ENCODE measurements at places on chromosomes 13 and 19.

- no peak for DNase-seq
Observed at GRCh38 chr19:4390017-4390566, 10.3 kb downstream of the SH3GL1 start.

DNA sequence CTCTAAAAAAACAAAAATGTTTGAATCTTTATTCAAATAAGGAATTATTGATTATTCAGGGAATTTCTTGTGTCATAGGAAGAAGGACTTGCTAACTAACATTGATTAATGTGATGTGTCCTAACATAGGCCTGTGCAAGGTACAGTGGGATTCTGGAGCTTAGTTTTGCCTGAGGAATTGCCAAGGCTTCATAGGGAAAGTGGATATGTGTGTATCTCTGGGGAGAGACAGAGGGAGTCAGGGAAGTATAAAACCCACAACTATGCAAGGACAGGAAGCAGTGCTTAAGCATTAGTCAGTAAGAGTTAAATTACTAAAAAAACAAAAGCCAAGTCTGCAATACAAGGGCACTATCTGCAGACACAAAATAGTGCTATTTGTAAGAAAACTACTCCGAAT, 59.6 kb downstream of the WDFY2 start:
- DNase-seq: no peak

- DNase-seq: peak; percentile 53
Observed at GRCh38 chr19:35346193-35347052, 1.3 kb upstream of the FFAR1 start.

GRCh38 chr13:30045916-30046704, 195.7 kb upstream of the UBL3 start:
- DNase-seq: no peak

- no peak for DNase-seq
Observed at GRCh38 chr19:14915116-14915515, 26.2 kb upstream of the OR7C2 start.

DNA sequence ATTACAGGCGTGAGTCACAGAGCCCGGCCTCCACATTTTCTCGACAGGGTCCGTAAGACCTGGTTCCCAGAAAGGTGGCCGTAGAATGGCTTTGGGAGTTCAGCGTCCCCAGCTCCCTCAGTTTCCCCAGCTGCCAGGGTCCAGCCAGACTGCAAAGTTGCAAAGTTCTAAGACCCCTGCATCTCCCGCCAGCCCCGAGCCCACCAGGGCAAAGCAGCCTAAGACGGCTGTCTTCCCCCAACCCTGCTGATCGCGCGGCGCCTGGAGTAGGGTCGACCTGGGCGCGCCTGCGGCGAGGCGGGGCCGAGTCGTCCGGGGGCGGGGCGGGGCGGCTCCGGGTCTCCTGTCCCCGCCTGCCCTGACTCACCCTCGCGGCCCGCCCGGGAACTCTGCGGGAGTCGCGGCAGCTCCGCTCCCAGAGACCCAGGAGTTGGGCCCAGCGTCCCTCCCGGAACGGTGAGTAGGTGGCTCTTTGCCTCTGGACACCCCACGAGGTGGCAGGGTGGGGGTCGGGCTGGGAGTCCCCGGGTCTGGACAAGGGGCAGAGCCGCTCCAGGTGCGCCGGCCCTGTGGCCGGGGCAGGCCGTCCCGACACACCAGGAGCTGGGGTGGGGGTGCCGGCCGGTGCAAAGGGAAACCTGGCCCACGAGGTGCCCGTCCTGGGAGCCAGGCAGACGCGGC, at the start of gene LRRC8E:
Gene LRRC8E (plus strand): TSS at position 366 of the 681 bp plus-strand sequence. CDS start 7,094 bp downstream, outside the sequence.
- DNase-seq: no peak

GRCh38 chr19:12789098-12789903, 2.0 kb upstream of the JUNB start:
- DNase-seq: no peak

- DNase-seq: no peak
Observed at GRCh38 chr19:5880604-5881078, 10.3 kb upstream of the FUT5 start.

- no peak for DNase-seq
Observed at GRCh38 chr13:65911546-65912193, 1318.5 kb downstream of the PCDH9 start.

GRCh38 chr19:48290401-48290770, 20.5 kb downstream of the ZNF114 start:
- no peak for DNase-seq

DNA sequence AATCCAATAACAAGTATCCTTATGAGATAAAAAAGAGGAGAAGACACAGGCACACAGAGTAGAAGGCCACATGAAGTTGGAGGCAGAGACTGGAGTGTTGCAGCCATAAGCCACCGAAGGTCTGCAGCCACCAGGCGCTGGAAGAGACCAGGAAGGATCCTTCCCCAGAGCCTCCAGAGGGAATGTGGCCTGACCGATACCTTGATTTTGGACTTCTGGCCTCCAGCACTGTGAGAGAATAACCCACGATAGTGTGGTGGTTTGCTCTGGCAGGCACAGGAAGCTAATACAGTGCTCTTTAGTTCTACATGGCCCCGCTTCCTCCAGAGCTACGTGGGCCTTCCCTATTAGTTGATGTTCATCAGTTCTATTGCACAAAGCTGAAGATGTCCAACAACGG, 15.3 kb upstream of the SULT2A1 start:
- no peak for DNase-seq

DNA sequence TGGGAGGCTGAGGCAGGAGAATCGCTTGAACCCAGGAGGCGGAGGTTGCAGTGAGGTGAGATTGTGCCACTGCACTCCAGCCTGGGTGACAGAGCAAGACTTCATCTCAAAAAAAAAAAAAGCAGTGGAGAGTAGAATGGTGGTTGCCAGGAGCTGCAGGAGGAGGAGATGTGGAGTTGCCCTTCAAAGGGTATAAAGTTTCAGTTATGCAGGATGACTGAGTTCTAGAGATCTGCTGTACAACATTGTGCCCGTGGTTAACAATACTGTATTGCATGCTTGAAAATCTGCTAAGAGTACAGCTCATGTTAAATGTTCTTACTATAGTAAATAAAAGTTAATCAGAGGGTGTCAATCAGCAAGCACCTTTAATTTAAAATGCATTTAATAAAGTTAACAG, 28.4 kb upstream of the LATS2 start:
- no peak for DNase-seq

- no peak for DNase-seq
Observed at GRCh38 chr19:18457483-18458331, 19.8 kb upstream of the ISYNA1 start.

DNA sequence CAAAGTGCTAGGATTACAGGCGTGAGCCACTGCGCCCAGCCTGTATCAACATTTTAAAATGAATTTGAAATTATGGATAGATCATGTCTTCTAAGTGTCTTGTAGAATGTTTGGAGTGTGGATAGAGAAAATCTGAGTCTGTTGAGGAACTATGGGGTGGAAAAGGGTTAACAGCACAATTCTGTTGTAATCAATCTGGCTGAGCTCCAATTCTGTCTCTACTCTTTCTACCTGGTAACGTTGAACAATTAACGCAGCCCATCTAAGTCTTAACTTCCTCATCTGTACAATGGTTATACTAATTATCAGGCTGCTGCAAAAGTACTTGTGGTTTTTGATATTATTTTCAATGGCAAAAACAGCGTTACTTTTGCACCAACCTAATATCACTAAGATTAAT, 4.1 kb downstream of the FPR2 start:
- DNase-seq: no peak

DNA sequence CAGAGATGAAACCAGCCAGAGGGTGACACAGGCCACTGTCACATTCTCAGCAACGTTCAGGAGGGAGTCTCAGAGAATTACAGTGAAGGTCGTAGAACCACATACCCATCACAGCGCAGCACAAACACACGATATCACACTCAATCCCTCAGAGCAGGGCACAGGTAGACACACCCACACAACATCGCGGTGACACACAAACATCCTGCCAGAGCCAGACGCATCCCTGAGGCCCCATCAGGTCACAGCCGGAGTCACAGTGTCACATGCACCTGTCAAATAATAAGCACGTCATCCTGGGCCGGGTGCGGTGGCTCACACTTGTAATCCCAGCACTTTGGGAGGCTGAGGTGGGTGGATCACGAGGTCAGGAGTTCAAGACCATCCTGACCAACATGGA, 17.5 kb downstream of the ELAVL3 start:
- DNase-seq: no peak

DNA sequence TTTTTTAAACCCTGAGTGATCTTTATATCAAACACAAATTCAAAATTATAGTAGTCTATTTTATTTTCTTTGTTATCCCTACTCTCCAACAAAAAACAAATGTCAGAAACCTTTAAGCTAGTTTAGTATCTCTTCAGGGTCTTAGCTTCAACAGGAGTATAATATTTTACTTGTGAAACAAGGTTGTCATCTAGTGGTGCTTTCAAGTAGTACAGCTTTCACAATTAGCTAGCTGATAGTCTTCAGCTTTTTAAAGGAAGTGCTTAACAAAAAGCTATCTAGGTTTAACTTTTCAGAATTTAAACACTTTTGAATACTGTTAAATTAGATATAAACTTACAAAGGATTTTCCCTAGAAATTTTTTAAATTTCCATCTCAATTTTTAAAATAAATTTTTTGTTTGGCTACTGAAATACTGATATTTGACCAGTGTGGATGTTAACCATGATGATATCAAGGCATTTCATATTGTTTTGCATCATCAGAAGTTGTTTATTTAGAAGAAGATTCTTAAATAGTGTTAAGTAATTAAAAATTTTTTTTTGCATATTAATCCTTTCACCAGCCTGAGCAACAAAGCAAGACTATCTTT, 34.2 kb downstream of the TDRD3 start:
- DNase-seq: no peak

DNA sequence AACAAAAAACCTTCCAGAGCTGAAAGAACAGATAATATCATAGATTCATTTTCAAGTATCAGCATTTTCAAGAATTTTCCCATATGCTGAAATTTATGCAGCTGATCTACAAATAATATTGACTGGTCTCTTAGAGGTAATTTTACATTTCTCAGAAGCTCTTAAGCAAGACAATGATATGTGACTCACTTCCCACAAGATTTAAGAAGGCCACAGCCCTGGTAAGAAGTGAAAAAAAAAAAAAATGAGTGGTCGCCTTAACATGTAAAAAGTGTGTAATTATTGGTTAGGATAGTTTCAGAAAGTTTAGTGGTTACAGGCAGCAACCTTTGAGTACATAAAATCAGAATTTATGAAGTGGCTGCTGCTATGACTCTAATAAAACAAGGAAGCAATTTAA, 54.5 kb downstream of the NUFIP1 start:
- DNase-seq: no peak

GRCh38 chr13:76976490-76976889, 15.4 kb upstream of the CLN5 start:
- no peak for DNase-seq

DNA sequence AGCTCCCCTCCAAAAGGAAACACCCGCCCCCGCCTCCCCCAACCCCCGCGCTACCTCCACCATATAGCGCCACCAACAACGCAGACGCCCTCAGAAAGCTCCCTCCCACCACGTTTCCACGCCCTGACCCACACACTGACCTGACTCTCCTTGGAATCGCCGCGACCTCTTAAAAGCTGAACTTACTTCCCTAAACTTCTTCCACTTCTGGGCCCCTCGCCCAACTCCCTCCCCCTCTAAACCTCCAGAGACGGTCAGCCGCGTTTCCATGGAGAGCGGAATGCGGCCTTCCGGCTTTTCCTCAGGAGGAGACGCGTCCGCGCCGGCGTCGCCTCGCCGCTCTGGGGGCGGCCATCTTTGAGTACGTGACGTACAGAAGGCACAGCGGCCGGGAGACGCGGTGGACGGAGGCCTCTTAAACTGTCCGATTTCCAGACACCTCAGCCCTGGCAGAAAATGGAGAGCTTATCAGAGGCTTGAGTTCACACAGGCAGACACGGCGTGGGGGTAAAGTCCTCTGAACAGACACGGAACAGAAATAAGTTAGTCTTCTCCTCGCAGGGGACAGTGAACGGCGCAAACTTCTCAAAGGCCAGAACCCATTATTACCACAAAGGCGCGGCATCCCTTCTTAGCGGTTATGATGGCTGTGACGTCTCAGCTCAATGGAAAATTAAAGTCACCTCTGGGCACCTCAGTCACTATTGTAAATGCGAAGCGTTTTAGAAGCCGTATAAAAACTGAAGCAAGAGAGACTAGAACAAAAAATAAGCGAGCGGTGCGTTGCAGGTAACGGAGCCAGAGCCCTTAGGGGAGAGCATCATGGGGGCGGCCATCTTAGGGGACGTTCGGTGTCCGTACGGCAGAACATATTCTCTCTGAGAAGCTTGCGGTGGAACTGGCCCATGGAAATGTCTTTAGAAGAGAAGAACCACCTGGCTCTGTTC, at the start of gene ZNF432:
Gene ZNF432 (minus strand): TSS at position 284 of the 947 bp plus-strand sequence. CDS start 1,970 bp downstream, outside the sequence.
- peak; percentile 52 for DNase-seq

- no peak for DNase-seq
Observed at GRCh38 chr13:48885027-48885395, 90.7 kb upstream of the FNDC3A start.

GRCh38 chr19:7879836-7880235, 5.6 kb upstream of the PRR36 start:
- DNase-seq: no peak

DNA sequence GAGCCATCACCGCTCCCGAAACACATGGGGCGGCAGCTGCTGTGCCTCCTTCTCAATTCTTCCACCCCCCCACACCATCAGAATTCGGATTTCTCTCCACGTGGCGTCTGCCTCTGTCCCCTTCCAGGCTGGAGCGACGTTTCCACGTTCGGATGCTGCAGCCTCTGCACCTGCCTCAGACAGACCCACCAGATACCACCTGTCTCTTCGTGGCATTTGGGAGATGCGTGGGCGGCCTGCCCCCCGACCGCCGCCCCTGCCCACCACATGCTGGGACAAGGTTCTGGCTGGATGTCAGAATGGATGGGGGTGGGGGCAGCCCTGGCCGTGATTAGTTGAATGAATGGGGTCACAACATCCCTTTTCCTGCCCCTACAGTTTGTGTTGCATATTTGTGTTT, 90.0 kb downstream of the SLC7A1 start:
- no peak for DNase-seq

- no peak for DNase-seq
Observed at GRCh38 chr19:35236638-35237400, 8.3 kb upstream of the FAM187B start.

- DNase-seq: no peak
Observed at GRCh38 chr19:44346556-44346955, 9.9 kb downstream of the ZNF112 start.

DNA sequence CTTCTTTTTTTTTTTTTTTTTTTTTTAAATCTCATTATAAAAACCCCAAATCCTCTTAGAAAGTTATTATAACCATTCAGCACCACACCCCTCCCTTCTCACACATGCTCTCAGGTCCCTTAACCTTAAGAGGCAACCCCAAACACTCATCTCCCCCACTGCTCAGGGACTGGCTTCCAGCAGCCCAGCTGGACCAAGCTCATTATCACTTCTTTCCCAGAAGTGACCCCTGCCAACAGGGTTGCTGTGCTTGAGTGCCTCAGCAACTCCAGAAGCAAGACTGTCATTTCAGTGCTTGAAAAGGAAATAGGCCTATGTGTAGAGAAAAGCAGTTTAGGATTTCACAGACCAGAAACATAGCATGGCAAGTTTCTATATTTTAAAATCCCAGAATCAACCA, 84.3 kb downstream of the SLAIN1 start:
- DNase-seq: no peak

- DNase-seq: no peak
Observed at GRCh38 chr13:100014621-100015020, 33.0 kb downstream of the ZIC2 start.
